ENCODE measurements at places on chromosomes 3 and 15.

DNA sequence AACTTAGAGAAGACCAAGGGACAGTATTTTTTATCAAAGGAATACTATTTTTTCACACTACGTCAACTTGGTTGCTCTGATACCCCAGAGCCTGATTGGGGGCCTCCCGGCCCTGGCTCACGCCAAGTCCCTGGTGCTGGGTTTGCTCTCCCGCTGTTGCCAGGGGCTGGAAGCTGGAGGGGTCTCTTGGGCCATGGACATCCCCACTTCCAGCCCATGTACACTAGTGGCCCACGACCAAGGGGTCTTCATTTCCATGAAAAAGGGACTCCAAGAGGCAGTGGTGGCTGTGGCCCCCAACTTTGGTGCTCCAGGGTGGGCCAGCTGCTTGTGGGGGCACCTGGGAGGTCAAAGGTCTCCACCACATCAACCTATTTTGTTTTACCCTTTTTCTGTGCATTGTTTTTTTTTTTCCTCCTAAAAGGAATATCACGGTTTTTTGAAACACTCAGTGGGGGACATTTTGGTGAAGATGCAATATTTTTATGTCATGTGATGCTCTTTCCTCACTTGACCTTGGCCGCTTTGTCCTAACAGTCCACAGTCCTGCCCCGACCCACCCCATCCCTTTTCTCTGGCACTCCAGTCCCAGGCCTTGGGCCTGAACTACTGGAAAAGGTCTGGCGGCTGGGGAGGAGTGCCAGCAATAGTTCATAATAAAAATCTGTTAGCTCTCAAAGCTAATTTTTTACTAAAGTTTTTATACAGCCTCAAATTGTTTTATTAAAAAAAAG lies 20.3 kb upstream of the BSN start:
- DNase-seq = no peak

GRCh38 chr3:53938645-53939044 lies 47.0 kb upstream of the SELENOK start:
- DNase-seq = no peak

- no peak for DNase-seq
Observed at GRCh38 chr3:2554656-2555055, 456.0 kb downstream of the CNTN4 start.

DNA sequence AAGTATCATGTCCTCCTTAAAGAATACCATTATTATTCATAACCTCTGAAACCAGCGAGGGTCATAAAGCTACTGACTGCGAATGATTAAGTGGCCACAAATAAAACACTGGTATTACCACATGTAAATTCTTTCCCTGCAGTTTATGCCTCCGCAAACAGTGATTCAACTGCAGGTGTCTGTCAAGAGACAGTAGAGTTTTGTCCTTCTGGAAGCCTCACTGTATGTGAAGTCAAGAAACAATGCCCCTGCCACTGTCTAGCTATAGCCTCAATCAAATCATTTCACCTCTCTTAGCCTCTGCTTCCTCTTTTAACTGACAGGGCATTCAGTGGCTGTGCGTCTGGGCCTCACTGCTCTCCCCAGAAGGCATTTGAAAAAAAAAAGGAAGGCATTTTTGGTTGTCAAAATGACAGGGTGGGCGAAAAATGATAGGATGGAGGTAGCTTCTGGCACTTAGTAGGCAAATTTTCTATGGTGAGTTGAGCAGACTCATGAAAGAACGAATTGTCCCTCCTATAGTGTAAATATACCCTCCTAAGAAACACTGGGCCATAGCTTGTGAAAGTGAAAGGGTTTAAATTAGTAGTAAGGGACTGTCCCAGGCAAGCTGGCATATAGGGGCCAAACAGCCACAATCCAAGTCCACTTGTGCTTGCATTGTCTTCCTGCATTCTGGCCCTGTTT lies 66.7 kb downstream of the FILIP1L start:
- DNase-seq = no peak

- DNase-seq = no peak
Observed at GRCh38 chr3:195526492-195526891, 16.6 kb downstream of the PPP1R2 start.
